Stimulated activated CD4-positive, alpha-beta T cell treated with anti-CD3 and anti-CD28 coated beads, Interleukin-2, amount 100 ng/mL, for 4 hours (primary cell): ENCODE measurements at places on chromosomes 3 and 15.

- DNase-seq: no peak
Observed at GRCh38 chr15:32030795-32031194, 480 bp downstream of the CHRNA7 start.

- no peak for DNase-seq
Observed at GRCh38 chr3:141402476-141403171, 34.3 kb downstream of the ZBTB38 start.

GRCh38 chr3:31980530-31981205 lies 394 bp downstream of the OSBPL10 start:
- peak; percentile 27 for DNase-seq

DNA sequence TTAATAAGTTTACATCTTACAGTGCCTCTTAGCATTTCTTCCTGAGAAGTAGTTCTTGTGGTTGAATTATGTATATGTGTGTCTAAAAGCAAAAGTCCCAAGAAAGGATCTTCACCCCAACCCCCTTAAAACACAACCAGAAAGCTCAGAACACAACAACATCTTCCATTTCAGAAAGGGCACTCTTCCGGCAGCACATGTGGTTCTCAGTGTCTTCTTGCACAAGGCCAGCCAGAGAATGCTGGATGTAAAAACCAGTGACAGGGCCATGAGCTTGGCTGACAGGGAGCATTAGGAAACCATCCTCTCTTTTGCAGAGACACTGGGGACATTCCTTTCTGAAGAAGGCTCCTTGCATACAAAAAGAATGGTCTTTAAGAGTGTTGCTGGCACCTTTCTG lies 45.0 kb downstream of the EEFSEC start:
- DNase-seq: no peak

DNA sequence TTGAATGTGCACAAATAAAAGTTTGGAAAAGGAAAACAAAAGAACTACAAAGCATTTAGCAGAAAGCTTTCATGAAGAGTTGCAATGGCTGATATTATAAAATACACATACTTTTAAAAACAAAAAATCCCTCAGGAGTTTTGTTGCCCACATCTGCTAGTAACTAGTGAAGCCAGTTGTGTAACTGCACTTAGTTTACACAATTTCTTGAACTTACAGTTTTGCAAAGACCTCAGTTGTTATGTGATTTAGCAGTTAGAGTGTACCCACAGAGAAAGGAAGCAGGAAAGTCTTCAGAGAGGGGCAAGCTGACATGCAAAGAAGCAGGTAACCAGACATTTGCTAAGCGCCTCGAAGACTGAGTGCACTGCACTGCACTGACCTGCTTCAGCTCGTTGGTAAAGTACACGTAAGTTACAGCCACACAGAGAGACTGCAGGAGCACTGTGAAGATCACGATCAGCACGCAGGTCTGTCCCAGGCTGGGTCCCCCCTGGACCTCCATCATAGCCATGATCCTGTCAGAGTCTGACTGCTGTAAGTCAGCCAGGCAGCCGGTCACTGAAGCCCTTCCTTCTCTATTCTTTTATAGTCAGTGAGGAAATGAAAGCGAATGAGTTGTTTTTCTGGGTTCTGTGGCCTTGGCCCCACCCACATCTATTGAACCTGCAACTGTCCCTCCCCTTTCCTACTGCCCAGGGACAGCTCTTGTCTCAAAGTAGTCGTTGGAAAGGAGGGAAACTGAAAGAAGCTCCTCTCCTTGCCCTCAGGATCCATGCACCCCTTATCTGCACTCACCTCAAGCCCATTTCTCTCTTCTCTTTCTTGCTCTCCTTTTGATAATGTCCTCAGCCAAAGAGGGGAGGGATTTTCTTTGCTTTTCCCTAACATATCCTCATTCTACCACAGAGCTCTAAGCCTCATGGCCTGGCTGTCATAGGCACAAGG lies at the start of gene TNFSF10:
TSS of gene TNFSF10 (minus strand) at position 560 of the 948 bp plus-strand sequence. CDS start at position 514, 46 bp downstream.
- peak; percentile 49 for DNase-seq

DNA sequence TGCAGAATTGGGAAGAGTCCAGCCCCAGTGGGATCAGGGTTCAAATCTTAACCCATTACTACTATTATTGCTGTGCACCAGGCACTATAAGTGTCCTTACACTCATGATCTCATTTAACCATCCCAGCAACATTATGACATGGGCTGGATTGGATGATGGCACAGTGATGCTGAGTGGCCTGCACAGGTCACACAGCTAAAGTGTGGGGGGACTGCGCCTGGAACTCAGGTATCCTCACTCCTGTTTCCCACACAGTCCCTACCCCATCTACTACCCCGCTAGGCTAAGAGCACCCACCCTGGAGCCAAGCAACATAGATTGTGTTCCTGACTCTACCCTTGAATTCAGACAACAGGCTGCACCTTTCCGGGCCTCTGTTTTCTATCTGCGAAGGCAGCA lies 16.0 kb downstream of the WNT5A start:
- no peak for DNase-seq

GRCh38 chr3:147130461-147130860 lies 275.9 kb downstream of the ZIC4 start:
- no peak for DNase-seq

DNA sequence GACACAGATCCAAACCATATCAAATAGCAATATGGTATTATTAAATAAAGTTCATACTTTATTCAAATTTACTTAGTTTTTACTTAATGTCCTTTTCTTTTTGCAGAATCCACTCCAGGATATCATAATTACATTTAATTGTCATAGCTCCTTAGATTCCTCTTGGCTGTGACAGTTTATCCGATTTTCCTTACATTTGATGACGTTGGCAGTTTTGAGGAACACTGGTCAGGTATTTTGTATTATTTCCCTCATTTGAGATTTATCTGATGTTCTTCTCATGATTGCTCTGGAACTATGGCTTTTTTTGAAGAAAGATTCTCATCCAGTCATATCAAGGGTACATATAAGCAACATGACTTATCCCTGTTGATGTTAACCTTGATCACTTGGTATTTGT lies 198.3 kb upstream of the STAC start:
- no peak for DNase-seq

DNA sequence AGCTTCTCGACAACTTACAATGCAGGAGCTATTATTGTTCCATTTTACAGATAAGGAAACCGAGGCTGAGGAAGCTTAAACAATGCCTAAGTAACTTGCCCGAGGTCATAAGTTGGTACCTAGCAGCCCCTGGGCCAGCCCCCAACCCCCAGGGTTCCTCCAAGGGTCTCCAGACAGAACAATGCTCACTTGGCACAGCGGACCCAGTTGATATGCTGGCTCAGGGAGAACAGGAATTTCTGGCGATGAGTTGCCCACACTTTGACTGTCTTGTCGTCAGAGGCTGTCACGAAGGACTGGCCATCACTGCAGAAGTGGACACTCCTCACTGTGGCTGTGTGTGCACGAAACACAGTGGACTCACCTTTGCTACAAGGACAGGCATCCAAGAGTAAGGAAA lies 5.2 kb downstream of the POC1A start:
- DNase-seq: no peak

GRCh38 chr15:100707229-100707628 lies 104.8 kb downstream of the ASB7 start:
- DNase-seq: no peak

DNA sequence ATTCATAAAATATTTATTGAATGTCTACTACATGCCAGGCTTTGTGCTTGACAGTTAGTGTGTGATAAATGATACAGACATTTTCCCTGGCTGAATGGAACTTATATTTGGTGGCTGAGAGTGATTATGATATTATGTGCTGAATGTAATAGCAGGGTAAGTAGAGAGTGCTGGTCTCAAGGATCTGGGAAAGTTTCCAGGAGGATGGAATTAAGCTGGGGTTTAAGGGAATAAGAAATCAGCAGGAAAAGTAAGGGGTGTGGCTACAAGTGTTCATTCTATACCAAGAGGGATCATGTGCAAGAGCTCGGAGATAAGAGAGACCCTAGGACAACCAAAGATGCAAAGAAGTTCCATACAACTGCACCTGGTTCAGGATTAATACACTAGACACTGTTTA lies 500.1 kb upstream of the CFAP20DC start:
- DNase-seq: no peak

DNA sequence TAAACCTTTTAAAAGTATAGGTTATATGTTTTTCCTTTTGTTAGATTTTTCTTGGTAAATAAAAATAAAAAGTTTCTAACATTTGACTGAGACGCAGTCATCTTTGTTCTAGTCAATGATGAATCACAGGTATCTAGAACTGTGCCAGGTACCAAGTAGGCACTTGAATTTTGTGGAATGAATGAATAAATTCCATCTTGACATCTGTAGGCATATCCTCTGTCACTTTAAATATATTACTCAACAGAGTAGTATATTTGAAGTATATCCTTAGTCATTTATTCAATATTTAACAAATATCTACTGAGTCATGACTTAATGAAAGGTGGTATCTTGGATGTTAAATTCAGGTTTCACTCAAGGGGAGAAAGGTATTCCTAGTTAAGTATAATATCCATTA lies 828.4 kb downstream of the TUSC7 start:
- DNase-seq: no peak

- DNase-seq: no peak
Observed at GRCh38 chr15:71685420-71685993, 124.8 kb upstream of the NR2E3 start.

- DNase-seq: no peak
Observed at GRCh38 chr3:190301591-190301990, 20.7 kb downstream of the CLDN1 start.

DNA sequence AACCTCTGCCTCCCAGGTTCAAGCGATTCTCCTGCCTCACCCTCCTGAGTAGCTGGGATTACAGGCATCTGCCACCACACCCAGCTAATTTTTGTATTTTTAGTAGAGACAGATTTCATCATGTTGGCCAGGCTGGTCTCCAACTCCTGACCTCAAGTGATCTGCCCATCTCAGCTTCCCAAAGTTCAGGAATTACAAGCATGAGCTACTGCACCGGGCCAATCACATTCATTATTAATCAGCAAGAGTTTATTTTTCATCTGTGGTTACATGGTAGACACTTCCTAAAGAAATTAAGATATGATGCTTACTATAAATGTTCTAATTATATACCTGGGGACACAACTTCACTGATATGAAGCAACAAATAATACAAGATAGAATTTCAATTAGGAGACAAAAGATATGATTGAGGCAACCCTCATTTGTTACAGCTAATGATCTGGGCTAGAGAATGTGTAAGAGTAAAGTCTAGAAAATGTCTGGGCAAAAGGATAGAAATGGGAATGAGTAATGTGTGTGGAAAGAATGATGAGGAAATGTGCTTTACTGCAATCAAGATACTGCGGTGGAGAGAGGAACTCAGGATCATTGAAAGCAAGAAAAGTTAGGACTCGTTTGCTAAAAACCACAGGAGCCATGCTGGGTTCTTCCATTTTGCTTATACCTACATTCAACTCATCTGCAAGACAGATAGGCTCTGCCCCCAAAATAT lies 366.8 kb downstream of the ZIC1 start:
- no peak for DNase-seq

GRCh38 chr3:101262393-101263240 lies 57.8 kb downstream of the IMPG2 start:
- no peak for DNase-seq

GRCh38 chr15:38860253-38860652 lies 295.6 kb upstream of the RASGRP1 start:
- DNase-seq: no peak

DNA sequence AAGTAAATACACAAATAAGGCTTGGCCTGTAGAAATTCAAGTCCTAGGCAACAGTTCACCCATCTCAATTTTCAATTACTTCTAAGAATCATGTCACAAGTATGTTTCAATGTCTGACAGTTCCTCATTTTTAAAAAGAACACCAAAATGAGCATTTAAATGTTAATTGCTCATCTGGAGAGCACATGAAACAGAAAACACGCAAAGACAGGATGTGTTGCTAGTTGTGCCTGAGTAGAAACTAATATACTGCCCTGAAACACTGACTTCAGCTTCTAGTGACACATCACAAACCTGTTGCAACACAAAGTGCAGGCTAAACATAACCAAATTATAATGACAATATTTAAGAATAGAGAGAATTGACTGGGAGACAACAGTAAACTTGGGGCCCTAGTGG lies 167.3 kb upstream of the THBS1 start:
- no peak for DNase-seq

- no peak for DNase-seq
Observed at GRCh38 chr3:76026379-76026778, 241.0 kb upstream of the ZNF717 start.

GRCh38 chr15:45573961-45574629 lies 13.1 kb upstream of the BLOC1S6 start:
- DNase-seq: no peak

GRCh38 chr3:25452192-25452591 lies 24.1 kb downstream of the RARB start:
- no peak for DNase-seq

GRCh38 chr3:46904303-46905212 lies 27.0 kb downstream of the PTH1R start:
- DNase-seq: no peak

GRCh38 chr15:22815766-22816165 lies 22.7 kb upstream of the NIPA2 start:
- DNase-seq: no peak

DNA sequence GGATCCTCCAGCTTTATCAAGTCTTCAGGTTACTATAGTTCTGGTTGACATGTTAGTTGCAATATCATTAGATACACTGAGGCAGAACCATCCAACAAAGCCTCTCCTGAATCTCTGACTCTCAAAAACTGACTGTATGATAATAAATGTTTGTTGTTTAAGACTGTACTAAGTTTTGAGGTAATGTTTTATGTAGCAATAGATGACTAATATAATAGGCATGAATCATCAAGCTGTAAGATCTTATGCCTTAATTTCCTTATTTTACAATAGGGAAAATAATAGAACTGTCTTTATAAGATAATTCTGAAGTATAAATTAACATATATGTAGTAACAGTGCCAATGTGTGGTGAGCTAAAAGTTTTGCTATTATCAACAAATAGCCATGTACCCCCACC lies 88.9 kb upstream of the TBC1D5 start:
- no peak for DNase-seq

- no peak for DNase-seq
Observed at GRCh38 chr3:25035526-25035925, 392.5 kb upstream of the RARB start.

- no peak for DNase-seq
Observed at GRCh38 chr15:43279496-43279895, 12.8 kb upstream of the TGM5 start.
